Fibroblast of skin of abdomen (primary cell): ENCODE measurements at places on chromosomes 5 and 9.

DNA sequence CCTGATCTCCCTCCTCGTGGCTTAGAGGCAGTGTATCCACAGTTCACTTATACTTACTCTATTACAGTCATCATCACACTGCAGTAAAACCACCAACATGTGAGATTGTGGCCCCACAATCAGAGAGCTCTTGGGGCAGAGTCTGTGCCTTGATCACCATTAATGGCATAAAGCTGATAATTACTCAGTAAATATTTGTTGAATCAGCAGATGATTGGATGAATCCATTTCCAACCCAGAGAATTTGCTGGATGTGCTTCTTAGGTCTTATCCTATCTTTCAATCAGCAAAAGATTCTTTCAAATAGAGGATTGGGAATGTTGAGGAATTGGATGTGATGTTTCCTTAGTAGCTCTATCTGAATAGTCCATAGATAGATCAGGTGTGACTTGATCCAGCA, 88.8 kb upstream of the PITX1 start:
- no peak for DNase-seq

DNA sequence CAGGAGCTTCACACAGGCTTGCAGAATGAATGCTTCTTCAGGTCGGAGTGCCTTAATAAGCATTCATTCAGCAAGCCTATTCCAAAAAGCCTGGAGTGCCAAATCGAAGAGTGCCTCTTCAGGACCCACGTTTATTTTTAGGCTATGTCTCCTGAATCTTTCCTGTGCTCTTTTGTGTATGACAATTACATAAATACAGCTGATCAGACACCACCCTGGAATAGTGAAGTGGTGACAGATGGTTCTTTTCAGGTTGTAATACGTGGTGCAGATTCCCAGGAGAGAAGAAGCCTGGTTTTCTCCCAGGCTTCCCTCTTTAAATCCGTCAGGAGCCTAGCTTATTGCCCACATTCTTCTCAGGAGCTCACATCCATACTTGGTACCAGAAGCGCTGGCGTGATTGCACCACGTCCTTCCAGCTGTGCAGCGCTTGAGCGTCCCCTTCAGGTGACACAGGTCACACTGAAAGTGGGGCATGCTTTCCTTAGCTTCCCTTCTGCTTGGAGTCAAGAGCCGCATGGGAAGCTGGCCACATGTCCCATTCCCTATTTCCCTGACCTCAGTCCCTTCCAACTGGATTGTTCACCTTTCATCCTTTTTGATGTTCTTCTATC, 123.1 kb downstream of the ADCY2 start:
- no peak for DNase-seq

DNA sequence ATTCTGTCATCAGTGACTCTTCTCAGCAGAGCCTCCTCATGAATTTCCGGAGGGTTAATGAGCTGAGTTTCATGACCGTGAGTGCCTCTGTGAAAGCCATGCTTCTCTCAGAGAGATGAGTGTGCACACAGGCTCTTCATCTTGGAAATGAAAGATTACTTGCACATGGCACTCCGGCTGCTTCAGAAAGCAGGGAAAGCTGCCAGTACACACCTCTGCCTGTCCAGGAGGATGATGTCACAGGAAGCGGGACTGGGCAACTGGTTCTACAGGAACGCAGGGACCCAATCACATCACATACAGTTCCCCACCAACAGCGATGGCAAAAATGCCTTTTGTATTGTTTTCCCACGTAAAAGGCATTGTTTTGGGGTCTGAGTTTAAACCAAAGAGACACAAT, 286.0 kb upstream of the DAP start:
- no peak for DNase-seq

DNA sequence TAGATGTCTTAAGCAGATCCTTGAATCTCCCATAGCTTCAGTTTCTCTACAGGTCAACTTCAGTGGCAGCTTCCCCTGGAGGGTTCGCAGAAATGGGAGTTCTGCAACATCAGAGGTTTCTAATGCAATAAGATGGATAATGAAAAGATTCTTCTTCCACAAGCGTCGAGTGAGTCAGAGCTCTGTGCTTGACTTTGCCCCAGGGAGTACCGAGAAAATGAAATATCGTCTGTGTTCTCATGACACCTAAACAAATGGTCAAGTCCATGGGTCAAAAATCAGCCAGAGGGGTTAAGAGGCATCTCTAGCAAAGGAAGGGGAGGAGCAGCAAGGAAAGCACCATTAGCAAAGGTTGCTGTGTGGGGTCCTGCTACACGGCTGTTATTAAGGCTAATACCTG, 3.2 kb upstream of the ADRA1B start:
- peak; percentile 67 for DNase-seq

DNA sequence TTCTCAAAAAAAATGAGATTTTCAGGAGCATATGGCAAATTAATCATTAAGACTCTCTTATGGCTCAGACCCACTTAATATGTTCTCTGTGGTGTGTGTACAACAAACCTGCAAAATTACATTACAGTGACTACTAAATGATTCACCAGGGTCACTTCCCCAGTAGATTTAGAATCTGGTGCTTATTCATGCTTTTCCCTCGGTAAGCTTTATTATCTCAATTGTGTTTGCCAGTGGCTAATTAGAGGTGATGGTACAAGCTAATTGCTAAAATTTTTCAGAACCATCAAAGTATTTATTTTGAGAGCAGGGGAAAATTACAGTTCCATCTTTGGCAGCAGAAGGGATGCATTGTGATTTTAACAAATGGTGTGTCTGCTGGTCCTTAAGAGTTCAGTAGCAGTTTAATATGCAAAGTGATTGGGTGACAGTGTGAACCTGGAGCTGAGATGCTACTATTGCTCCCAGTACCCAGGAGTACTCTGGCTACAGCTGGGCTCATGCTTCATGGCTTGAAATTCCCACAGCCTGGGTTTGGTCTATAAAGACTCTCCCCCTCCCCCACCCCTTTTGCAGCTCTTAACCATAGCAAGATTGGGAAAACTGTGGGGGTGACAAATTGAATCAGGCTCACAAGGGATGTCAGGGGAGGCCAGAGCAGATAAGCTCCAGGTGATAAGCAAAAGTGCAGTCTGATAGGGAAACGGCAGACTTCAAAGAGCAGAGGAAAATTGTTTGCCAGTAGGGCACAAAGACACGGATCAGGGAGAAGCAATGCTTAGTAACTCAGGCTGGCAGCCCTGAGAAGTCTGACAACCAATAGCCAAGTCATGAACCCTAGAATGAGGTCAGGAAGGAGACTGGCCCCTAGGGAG, 92.8 kb upstream of the RAD23B start:
- peak; percentile 73 for DNase-seq

GRCh38 chr5:149730620-149731331, 666 bp downstream of the PPARGC1B start:
- peak; percentile 4 for DNase-seq
